CD4-positive, alpha-beta memory T cell (primary cell): ENCODE measurements at places on chromosomes 1 and 21.
A peak's percentile ranks its signal among the peaks of the same experiment; 100 is the strongest.

DNA sequence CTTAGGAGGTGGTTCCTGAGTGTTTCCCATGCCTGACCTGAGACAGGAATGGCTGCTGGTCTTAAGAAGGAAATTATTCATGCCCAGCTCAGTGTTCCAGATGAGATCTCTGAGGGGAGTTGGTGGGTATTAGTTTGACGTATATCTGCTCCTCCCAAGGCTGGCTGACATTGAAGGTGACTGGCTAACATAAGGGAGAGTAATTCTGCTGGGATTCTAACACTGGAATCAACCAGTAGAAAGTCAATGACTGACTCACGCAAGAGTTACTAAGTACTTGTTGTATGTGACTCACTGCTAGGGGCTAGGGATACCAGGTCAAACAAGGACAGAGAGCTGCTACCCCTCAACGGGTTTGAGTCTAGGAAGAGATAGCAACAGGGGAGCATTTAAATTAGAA, 177.3 kb downstream of the CACNA1E start:
- no peak for DNase-seq
- H3K4me3 ChIP-seq: no peak overlapping the region
- H3K27ac ChIP-seq: no peak overlapping the region
- H3K36me3 ChIP-seq: no peaks in the 10 kb centered on the region
- H3K4me1 ChIP-seq: no peaks in the 10 kb centered on the region

GRCh38 chr21:16863908-16864307, 648.9 kb upstream of the CXADR start:
- no peaks in the 10 kb centered on the region for H3K36me3 ChIP-seq
- H3K4me1 ChIP-seq: no peaks in the 10 kb centered on the region
- H3K27me3 ChIP-seq: no peaks in the 10 kb centered on the region
- no peak overlapping the region for H3K27ac ChIP-seq
- DNase-seq: no peak

- no peak overlapping the region for H3K27ac ChIP-seq
- H3K36me3 ChIP-seq: no peaks in the 10 kb centered on the region
- peaks cover 8% of the 10 kb centered on the region for H3K4me1 ChIP-seq
- H3K27me3 ChIP-seq: no peaks in the 10 kb centered on the region
These were observed 57.9 kb upstream of the EDN2 start for GRCh38 chr1:41542196-41542930.

- H3K36me3 ChIP-seq: no peaks in the 10 kb centered on the region
- H3K4me1 ChIP-seq: no peaks in the 10 kb centered on the region
- no peak overlapping the region for H3K4me3 ChIP-seq
- H3K27me3 ChIP-seq: peaks cover 5% of the 10 kb centered on the region
These were observed 253.4 kb upstream of the CSF3R start for GRCh38 chr1:36735939-36736730.

DNA sequence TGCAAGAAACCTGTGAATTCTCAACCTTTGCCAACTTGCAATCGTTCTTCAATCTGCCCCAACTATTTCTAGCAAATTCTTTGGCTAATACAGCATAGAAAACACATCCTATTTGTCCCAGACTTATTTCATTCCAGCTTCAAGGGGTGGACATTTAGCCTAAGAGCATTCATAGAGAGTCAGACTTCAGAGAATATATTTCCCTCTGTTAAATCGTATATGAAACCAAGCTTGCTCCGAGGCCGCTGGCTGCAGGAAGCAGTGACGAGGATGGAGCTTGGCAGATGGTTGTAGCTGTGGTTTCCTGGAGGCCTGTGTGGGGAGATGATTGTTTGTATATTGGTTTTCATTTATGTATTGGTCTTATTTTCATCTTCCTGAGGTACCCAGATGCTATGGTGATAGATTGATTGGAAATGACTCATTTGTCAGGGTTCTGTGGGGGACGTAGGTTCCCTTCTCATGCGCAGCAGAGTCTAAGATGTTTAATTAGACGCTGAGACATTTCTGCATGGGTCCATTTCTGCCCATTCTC, 26.1 kb downstream of the MAN1C1 start:
- H3K4me1 ChIP-seq: peaks cover 67% of the 10 kb centered on the region
- DNase-seq: peak; percentile 85
- H3K36me3 ChIP-seq: no peaks in the 10 kb centered on the region
- H3K27me3 ChIP-seq: no peaks in the 10 kb centered on the region
- H3K27ac ChIP-seq: peak overlapping the region; percentile 54

DNA sequence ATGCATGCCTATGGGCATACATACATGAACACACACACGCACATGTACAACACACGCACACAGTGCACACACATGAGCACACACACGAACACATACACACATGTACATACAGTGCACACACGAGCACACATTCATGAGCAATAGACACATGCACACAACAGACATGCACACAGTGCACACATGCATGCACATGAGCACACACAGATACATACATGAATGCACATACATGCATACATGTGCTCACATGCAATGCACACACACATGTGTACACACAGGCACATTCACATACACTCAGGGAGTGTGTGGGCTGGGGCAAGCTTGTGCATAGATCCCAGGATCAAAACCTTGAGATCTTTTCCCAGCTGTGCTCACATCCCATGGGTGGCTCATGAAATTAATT, 18.9 kb downstream of the CRYAA start:
- H3K36me3 ChIP-seq: no peaks in the 10 kb centered on the region
- no peak for DNase-seq
- H3K4me1 ChIP-seq: no peaks in the 10 kb centered on the region
- no peak overlapping the region for H3K27ac ChIP-seq
- no peaks in the 10 kb centered on the region for H3K27me3 ChIP-seq

DNA sequence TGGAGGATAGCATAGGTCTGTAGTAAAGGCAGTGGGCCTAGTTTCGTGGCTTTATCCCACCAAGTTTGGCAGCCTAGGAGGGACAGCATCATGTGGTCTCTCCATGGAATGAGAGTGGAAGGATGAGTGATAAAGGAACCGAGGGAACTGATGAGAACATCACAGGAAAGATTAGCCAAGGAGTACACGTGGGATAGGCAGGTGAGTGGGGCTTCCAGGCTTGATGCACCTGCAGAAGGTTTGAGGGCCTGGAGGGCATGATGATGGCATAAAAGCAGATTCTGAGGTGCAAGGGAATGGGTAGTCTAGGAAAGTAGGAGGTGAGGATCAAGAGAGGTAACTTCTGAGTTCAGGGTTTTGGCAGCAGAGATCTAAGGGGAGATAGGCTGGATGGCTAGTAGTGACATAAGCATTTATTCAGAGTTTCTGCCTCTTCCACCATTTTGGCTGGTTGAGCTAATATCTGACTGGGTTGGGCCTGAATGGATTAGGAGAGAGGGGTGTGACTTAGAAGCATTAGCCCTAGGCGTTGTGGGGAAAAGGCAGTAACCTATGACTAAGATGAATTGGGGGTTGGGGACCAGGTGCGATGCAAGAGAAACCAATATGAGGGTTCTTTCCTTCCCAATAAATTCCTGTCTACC, 9.1 kb downstream of the PTGFRN start:
- H3K4me3 ChIP-seq: no peak overlapping the region
- H3K27ac ChIP-seq: no peak overlapping the region
- no peaks in the 10 kb centered on the region for H3K27me3 ChIP-seq
- no peak for DNase-seq

DNA sequence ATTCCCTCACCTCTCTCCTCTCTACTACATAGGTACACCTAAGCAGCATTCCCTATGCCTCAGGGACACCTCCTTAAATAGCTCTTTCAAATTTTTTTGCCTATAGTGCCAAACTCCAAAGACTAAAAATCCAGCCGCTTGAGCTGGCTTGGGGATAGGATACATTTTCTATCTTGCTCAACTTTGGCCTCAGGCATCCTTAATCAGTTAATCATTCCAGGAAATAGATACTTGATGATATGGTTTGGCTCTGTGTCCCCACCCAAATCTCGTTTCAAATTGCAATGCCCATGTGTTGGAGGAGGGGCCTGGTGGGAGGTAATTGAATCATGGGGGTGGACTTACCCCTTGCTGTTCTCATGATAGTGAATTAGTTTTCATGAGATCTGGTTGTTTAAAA, 11.4 kb upstream of the PHGDH start:
- DNase-seq: no peak
- H3K27me3 ChIP-seq: peaks cover 3% of the 10 kb centered on the region
- no peaks in the 10 kb centered on the region for H3K4me1 ChIP-seq
- H3K27ac ChIP-seq: no peak overlapping the region
- no peak overlapping the region for H3K4me3 ChIP-seq

- no peak overlapping the region for H3K27ac ChIP-seq
- no peaks in the 10 kb centered on the region for H3K27me3 ChIP-seq
- peak; percentile 43 for DNase-seq
- H3K4me3 ChIP-seq: no peak overlapping the region
- H3K36me3 ChIP-seq: no peaks in the 10 kb centered on the region
These were observed 33.7 kb downstream of the XCL2 start for GRCh38 chr1:168509875-168510791.

GRCh38 chr1:245894843-245895242, 612.2 kb downstream of the SMYD3 start:
- no peaks in the 10 kb centered on the region for H3K27me3 ChIP-seq
- H3K36me3 ChIP-seq: peaks cover 3% of the 10 kb centered on the region
- H3K27ac ChIP-seq: no peak overlapping the region
- no peak for DNase-seq
- no peak overlapping the region for H3K4me3 ChIP-seq

- no peaks in the 10 kb centered on the region for H3K27me3 ChIP-seq
- H3K27ac ChIP-seq: no peak overlapping the region
- H3K4me1 ChIP-seq: no peaks in the 10 kb centered on the region
- DNase-seq: no peak
- no peak overlapping the region for H3K4me3 ChIP-seq
These were observed 59.5 kb upstream of the KCNA3 start for GRCh38 chr1:110734133-110734680.

DNA sequence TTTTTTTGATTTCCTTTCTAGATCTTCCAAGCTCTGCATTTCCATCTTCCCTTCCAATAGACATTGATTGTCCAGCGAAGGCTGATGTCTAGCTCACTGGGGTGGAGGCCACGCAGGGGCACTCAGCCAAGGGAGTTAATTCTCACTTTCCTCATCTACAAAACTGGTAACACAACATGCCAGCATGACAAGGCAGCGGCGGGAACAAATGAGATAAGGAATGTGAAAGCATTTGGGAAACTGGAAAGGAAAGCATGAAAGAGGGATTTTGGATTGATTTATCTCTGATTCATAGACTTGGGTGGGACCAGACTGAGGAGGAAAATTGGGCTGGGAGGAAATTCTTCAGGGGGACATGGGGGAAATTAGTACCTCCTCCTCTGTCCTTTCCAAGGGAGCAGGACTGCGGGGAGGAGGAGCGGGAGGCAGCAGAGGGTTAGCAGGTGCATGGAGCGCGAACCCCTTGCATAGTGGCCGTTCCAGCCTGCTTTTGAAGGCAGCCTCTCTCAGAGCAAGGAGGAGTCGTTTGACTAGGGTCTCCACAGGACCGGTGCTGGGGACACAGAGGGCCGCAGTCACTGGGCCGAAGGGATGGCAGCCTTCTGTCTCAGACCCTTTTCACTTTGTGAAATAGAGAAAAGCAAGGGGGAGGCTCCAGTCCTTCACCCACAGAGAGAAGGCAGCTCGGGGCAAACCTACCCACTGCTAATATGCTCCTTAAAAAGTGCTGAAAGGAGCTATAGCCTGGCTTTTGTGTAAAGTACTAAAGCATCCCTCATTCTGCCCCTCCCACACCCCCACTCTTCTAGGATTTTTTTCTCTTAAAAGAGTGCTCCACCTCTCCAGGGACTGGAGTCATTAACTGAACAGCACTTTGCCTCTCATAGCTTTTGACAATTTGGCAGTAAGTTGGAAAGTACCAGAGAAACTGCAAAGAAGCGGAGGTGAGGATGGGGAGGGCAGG, 89.2 kb downstream of the PLXNA2 start:
- H3K36me3 ChIP-seq: no peaks in the 10 kb centered on the region
- H3K27me3 ChIP-seq: no peaks in the 10 kb centered on the region
- H3K4me1 ChIP-seq: no peaks in the 10 kb centered on the region
- DNase-seq: no peak
- no peak overlapping the region for H3K27ac ChIP-seq
- no peak overlapping the region for H3K4me3 ChIP-seq

- peaks cover 10% of the 10 kb centered on the region for H3K4me1 ChIP-seq
- H3K27me3 ChIP-seq: no peaks in the 10 kb centered on the region
- no peaks in the 10 kb centered on the region for H3K36me3 ChIP-seq
- H3K4me3 ChIP-seq: peak overlapping the region; percentile 61
- peak overlapping the region; percentile 37 for H3K27ac ChIP-seq
- DNase-seq: peak; percentile 39
These were observed 84.4 kb downstream of the NKAIN1 start for GRCh38 chr1:31155216-31155806.

- no peaks in the 10 kb centered on the region for H3K36me3 ChIP-seq
- no peak for DNase-seq
- H3K4me3 ChIP-seq: no peak overlapping the region
- H3K27ac ChIP-seq: no peak overlapping the region
These were observed 147.5 kb downstream of the CYYR1 start for GRCh38 chr21:26425576-26425975.

DNA sequence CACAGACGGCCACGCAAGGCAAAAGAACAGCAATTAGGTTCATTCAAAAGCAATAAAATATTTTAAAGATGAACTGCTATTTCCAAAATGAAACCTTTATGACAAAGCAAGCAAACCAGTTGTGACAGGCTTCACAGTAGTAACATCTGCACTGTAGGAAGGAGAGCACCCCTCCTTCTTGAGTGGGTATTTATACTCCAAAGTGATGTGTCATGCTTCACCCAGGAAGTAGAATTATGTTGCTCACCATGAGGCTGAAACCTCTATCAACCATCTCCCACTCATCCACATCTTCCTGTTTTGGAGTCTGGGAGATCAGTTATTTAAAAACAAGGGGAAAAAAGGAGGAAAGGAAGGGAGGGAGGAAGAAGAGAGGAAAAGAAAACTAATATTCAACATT, 885 bp downstream of the OR2T10 start:
- no peak overlapping the region for H3K27ac ChIP-seq
- no peaks in the 10 kb centered on the region for H3K27me3 ChIP-seq
- H3K4me1 ChIP-seq: no peaks in the 10 kb centered on the region
- no peak overlapping the region for H3K4me3 ChIP-seq
- no peaks in the 10 kb centered on the region for H3K36me3 ChIP-seq

GRCh38 chr1:92134331-92134730, 54.2 kb downstream of the BTBD8 start:
- H3K27me3 ChIP-seq: no peaks in the 10 kb centered on the region
- H3K4me3 ChIP-seq: no peak overlapping the region
- no peak for DNase-seq
- no peak overlapping the region for H3K27ac ChIP-seq
- no peaks in the 10 kb centered on the region for H3K36me3 ChIP-seq

- H3K4me3 ChIP-seq: no peak overlapping the region
- H3K36me3 ChIP-seq: no peaks in the 10 kb centered on the region
- no peak for DNase-seq
- H3K27me3 ChIP-seq: no peaks in the 10 kb centered on the region
These were observed 34.8 kb downstream of the ACTL8 start for GRCh38 chr1:17789926-17790325.

GRCh38 chr1:200908191-200908868, 13.6 kb downstream of the INAVA start:
- H3K27me3 ChIP-seq: no peaks in the 10 kb centered on the region
- no peak overlapping the region for H3K4me3 ChIP-seq
- no peaks in the 10 kb centered on the region for H3K36me3 ChIP-seq
- no peak for DNase-seq
- no peak overlapping the region for H3K27ac ChIP-seq

GRCh38 chr1:67766141-67766978, 66.9 kb downstream of the GNG12 start:
- no peak overlapping the region for H3K27ac ChIP-seq
- no peaks in the 10 kb centered on the region for H3K36me3 ChIP-seq
- no peak overlapping the region for H3K4me3 ChIP-seq
- peaks cover 6% of the 10 kb centered on the region for H3K27me3 ChIP-seq
- H3K4me1 ChIP-seq: peaks cover 3% of the 10 kb centered on the region
- peak; percentile 22 for DNase-seq
